Stimulated activated CD4-positive, alpha-beta T cell treated with anti-CD3 and anti-CD28 coated beads, Interleukin-15, amount 100 ng/mL, for 1 hour (primary cell): ENCODE measurements at places on chromosomes 4 and X.

DNA sequence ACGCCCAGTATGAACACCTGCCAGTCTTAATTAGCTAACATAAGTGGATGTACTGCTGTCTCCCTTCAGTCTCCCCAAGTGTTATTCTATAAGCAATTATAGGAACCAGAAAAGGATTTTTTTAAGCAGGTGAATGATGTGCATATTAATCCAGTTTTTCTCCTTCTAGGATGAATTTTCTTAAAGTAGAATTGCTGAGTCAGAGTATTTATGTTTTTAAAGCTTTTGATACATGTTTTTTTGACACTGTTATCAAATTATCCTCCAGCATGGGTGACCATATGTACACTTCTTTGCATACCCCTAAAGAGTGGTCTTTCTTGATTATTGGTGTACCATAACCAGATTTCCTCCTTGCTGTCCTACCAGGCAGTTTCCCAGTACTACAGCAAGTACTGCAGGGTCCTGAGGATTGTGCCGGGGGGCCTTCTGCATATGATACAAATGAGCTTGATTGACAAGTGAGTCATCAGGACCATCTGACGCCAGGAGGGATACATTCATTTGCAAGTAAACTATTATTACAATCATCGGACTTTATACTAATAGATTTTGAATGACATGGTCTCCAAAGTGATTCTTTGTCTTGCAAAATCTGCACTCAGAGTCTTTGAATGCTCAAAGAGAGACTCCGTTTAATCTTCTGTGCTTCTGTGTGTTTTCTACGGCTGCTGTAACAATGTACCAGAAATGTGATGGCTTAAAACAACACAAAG lies 10.7 kb upstream of the PCYT1B start:
- DNase-seq = no peak

- DNase-seq = no peak
Observed at GRCh38 chr4:79759793-79760192, 313.2 kb downstream of the ANTXR2 start.

- no peak for DNase-seq
Observed at GRCh38 chr4:84647312-84647884, 64.5 kb downstream of the CDS1 start.

- no peak for DNase-seq
Observed at GRCh38 chr4:166823126-166823525, 411.2 kb downstream of the SPOCK3 start.

- no peak for DNase-seq
Observed at GRCh38 chr4:79920163-79920853, 152.7 kb downstream of the ANTXR2 start.

GRCh38 chrX:78322863-78323262 lies 4.5 kb downstream of the CYSLTR1 start:
- no peak for DNase-seq

DNA sequence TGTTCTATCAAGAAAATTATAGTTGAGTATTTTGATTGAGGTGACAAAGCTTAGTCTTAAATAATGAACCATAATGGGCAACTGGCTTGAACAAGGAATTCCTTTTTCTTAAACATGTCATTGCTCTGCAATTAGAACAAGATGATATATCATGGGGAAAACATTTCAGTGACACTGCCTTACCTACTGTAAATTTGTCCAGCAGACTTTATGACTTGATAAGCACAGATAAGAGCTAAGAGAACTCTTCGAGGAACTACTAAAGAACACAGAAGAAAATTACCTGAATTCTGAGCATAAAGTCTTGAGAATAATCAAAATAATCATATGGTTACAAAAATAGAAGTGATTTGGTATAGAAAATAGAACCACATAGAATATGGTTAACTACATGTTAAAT lies 257.8 kb downstream of the PDHA2 start:
- DNase-seq = no peak
